Thyroid gland (tissue), 4 donors: ENCODE measurements at places on chromosomes 3 and 15. TPM values are rescaled to one million over a fixed set of nuclear protein-coding genes. Genes with fewer than 3 reads are reported as not detected.

DNA sequence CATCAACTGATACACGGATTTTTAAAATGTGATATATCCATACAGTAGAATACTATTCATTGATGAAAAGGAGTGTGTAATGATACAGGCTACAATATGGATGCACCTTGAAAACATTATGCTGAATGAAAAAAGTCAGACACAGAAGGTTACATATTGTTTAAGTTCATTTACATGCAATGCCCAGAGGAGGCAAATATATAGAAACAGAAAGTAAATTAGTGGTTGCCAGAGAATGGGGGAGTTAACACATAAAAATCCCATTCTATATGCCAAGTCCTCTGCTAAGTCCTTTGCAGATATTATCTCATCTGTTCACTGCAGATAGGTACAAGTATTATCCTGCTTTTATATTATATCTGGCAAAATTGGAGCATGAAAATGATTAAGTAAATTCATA lies 22.1 kb upstream of the CDIN1 start:
- no peak for DNase-seq

SLC28A1 gene
- total RNA-seq: not detected

- no peak for DNase-seq
Observed at GRCh38 chr15:95286352-95286880, 1044.1 kb upstream of the NR2F2 start.

SERINC4 gene
- not detected for total RNA-seq

GPR156 gene
- not detected for total RNA-seq

DNA sequence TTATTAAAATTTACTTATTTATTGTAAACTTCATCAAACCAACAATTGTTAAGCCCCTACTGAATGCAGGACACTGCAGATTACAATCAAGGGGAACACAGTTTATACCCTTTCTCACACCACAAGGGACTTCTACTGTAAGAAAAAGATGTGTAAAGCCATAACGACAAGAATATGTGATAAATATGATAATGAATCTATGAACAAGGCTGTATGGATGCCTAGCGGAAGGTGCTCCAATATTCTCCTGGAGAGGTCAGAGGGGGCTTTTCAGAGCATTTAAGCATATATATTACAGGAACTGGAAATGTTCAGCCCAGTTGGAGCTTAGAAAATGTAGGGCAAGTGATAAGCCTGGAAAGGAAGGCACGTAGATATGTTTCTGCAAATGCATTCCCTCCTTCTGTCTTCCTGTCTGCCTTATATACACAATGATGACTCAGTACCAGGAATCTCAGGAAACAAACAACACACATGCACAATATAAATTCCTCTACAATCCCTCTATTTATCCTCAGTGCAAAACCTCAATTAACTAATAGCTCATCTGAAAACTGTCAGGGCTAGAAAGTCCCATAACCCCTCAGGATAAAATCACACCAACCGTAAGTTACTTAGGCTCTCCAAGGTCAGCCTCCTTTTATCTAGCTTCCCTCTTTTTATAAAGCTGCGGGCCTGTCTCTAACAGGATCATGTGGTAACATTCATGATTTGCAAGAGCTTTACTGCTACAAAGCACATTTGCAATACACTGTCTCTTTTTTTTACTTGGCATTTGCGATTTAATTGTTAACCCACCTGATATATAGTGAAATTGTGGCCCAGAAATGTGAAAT lies 393.1 kb downstream of the LPP start:
- no peak for DNase-seq

CCR2 gene
- total RNA-seq: 0.89 TPM

FBXW12 gene
- total RNA-seq: not detected

ZIC4 gene
- not detected for total RNA-seq

DNA sequence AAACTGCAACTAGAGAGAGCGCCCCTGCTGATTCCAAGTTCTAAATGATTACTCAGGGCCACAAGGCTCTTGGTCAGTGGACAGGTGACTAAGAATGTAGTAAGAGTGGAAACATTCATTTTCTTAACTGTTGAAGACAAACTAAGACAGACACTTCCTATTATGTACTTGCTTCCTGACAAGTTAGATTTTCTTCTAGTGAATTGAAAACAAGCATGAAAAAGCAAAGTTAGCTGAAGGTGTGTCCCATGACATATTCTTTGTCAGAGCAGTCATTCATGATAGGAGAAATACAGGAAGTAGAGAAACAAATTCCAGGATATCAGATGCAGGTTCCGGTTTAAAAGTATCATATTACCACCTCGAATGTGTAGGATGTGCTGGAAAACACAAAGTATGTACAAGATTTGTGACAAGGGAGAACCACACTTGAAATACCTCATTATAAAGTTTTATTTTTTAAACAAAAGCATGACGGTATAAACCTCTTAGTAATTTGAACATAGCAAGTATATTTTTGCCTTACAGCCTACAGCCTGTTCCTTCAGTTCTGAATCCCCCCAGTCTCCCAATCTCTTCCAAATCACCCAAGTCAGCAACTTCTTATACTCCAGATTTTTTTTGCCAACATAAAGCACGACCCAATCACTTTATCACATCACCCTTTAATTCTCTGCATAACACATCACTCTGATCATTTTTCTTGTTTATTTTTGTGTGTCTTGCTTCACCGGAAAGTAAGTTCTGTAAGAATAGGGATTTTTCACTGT lies 6.2 kb downstream of the TSPAN3 start:
- DNase-seq: no peak

ATP10A gene
- total RNA-seq: 3.3 TPM

DNA sequence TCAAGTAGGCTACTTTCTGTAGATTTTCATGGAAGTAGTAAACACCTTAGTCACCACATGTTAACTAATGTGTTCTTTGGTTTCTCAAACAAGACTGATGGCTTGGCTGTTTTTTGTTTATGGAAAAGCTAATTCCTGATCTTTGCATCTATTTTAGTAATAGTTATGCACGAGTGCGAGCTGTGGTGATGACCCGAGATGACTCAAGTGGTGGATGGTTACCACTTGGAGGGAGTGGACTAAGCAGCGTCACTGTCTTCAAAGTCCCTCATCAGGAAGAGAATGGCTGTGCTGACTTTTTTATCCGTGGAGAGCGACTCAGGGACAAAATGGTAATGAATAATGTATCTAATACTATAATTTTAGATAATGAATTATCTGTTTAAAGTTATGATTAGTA lies 46.6 kb downstream of the SPRED1 start:
- DNase-seq: no peak

DNA sequence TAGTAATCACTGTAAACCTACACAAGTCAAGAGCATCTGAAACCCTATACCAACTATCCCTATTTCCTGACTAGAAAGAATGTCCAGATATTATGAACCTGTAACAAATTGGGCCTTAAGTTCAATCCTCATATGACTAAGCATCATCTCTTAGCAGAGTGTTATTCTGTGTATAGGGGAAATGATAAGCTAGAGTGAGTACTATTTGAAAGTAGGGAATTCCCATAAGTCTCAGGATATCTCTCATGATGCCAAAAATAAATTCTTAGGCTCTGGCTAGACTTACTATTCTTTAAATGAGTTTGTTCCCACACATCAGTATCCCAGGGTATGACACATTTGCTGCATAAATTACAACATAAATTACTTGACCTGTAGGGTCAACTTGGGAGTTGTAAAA lies 15.3 kb downstream of the MRPL47 start:
- no peak for DNase-seq

GRCh38 chr3:37800022-37800551 lies 61.6 kb upstream of the CTDSPL start:
- no peak for DNase-seq

DNA sequence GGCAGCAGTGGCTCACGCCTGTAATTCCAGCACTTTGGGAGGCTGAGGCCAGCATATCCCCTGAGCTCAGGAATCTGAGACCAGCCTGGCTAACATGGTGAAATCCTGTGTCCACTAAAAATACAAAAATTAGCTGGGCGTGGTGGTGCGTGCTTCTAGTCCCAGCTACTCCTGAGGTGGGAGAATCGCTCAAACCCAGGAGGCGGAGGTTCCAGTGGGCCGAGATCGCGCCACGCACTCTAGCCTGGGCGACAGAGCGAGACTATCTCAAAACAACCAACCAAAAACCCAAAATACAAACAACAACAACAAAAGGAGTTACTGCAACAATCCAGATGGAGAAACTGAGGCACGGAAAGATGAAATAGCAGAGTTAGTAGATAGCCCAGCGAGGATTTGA lies 35.4 kb downstream of the SAXO2 start:
- no peak for DNase-seq

SIDT1 gene
- 0.98 TPM for total RNA-seq

SPATA12 gene
- not detected for total RNA-seq

PLSCR5 gene
- not detected for total RNA-seq

DNA sequence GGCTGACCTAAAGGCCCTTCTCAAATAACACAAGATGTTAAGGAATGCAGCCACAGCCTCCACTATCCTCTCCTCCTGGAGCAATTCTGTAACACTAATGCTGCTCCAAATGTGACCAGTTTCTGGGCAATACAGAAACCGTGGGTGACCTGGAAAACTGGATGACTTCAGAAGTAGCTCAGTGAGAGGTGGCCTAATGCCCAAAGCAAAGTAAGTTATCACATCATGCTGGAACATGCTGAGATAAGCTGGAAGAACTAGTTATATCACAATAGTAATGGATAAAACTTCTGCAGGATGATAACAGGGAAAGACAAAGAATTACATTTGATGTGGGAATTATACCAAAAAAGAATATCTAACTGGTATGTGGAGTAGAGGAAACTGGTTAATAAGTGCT lies 72.0 kb downstream of the DHX30 start:
- DNase-seq: no peak

- no peak for DNase-seq
Observed at GRCh38 chr3:129651435-129652202, 45.1 kb upstream of the PLXND1 start.

DNA sequence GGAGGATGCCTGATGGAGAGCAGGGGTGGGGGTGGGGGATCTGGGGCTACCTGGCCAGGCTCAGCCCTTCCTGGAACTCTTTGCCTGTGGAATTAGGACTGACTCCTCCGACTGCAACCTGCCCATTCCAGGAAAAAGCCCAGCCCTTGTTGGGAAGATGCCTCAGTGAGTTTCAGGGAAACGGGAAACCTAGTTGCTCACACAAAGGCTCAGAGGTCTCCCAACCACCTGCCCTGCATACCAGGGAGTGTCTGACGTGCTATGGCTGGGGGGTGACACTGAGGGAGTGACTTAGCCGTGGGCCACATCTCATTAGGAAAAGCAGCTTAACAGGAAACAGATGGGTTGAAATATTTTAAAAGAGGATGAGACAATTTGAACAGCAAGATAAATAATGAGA lies 27.9 kb downstream of the CYP8B1 start:
- peak; percentile 13 for DNase-seq

- no peak for DNase-seq
Observed at GRCh38 chr3:196165850-196166249, 45.4 kb downstream of the ZDHHC19 start.

GRCh38 chr15:44662478-44663409 lies 718 bp downstream of the SPG11 start:
- peak; percentile 86 for DNase-seq

GRCh38 chr3:4225005-4225471 lies 78.1 kb upstream of the SETMAR start:
- DNase-seq: no peak
